Left ventricle myocardium superior (tissue), 1 donor: ENCODE measurements at places on chromosomes 1 and 21. TPM values are rescaled to one million over a fixed set of nuclear protein-coding genes. Genes with fewer than 3 reads are reported as not detected.

Gene METTL18
- total RNA-seq = 5.7 TPM

Gene HAO2
- total RNA-seq = not detected

DNA sequence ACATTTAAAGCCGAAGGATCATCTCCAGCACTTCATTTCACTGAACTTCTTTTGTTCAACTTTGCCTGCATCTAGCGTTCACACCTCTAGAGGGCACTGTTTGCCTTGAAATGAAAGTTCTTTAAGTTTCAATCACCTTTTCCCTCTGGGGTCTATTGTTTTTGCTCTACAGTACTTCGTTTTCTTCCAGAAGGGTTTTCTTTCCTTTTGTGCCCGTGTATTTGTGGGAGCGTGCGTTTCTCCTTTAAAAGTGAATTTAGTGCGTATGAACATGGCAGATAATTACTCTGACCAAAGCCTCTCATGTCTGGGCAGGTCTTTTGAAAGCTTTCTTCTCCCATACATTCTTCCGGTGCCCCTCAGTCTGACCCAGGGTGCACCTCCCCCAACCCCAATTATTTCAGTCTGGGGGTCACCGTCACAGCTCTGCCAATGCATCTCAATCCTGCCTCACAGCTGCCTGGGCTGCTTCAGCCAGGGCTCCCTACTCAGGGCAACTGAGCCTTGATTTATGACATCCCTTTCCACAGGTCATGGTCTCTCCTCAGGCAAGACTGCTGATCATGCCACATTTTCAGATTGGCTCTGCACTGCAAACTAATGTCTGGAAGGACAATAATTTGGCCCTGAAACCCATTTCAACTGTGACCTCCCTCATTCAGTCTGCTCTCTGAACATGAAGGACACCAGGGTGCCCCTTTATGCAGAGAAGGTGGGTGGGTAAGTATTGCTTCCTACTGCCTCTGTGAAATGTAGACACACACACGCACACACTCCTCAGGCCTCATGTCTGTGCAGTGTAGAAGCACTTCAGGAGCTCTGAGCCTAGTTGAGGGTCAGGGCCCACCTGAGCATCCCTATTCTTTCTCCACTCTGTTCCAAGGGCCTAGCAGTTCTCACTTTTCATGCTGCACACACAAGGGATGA, 88.6 kb downstream of the NUF2 start:
- no peak for DNase-seq

- DNase-seq = no peak
Observed at GRCh38 chr21:41792711-41793110, 25.9 kb upstream of the RIPK4 start.

DNA sequence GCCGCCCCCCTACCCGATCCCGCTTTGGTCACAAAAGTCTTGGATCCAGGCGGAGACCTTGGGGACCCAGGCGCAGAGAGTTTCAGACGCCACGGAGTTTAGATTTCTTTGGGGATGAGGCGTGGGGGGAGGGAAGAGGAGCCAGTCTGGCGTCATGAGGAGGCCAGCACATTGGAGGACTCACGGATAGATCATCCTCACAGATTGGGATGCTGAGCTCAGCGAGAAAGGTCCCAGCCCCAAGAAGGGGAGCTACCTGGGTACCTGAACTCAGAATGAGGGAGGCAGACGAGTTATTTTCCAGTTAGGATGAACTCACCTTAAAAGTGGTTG, 393 bp downstream of the ELAPOR1 start:
- no peak for DNase-seq

- peak; percentile 28 for DNase-seq
Observed at GRCh38 chr21:39938086-39938625, 70.9 kb downstream of the PCP4 start.
